ENCODE measurements at places on chromosomes 1 and 21.

- DNase-seq, result no peak
Measured at GRCh38 chr1:174990382-174990999, 9.3 kb upstream of the CACYBP start.

- DNase-seq, result no peak
Measured at GRCh38 chr1:224300346-224300745, 29.6 kb downstream of the NVL start.

- no peak for DNase-seq
Measured at GRCh38 chr1:197843401-197843800, 59.0 kb upstream of the C1orf53 start.

DNA sequence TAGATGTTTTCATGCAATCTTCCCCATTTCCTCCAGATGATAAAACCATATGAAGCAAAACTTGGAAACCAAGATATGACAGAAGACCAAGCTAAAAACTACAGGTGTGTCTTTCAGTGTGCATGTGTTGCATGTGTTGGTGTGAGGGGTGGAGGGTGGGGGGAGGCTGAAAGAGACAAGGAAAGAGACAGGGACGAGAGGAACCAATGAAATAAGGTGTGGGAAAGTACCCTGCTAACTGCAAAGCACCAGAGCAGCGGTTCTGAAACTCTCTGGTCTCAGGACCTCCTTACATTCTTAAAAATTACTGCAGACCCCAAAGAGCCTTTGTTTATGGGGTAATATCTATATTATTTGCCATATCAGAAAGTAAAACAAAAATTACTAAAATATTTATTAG, 87.4 kb upstream of the HIVEP3 start:
- no peak for DNase-seq

GRCh38 chr1:67336157-67336556, 28.5 kb downstream of the IL12RB2 start:
- DNase-seq, result no peak

- no peak for DNase-seq
Measured at GRCh38 chr1:246681900-246682895, 42.0 kb upstream of the SCCPDH start.

DNA sequence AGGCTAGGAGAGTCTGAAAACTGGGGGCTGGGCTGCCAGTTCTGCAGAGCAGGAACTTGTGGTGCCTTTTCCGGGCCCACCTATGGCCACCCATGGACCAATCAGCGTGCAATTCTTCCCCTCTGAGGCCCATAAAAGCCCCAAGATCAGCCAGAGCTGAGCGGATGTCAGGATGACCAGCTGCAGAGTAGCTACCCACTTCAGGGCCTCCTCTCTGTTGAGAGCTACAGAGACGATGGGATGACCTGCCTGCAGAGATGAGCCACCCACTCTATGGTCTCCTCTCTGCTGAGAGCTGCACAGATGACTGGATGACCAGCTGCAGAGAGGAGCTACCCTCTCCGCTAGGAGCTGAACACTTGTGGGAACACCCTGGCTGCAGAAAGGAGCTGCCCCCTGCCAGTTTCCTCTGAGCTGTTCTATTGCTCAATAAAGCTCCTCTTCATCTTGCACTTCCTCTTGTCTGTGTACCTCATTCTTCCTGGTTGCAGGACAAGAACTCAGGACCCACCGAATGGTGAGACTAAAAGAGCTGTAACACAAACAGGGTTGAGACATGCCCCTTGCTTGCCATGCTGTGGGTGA, 12.8 kb upstream of the AADACL4 start:
- no peak for DNase-seq

GRCh38 chr1:67281244-67281643, 26.4 kb upstream of the IL12RB2 start:
- DNase-seq, result no peak

- DNase-seq, result no peak
Measured at GRCh38 chr1:2535455-2535854, 5.4 kb upstream of the HES5 start.

DNA sequence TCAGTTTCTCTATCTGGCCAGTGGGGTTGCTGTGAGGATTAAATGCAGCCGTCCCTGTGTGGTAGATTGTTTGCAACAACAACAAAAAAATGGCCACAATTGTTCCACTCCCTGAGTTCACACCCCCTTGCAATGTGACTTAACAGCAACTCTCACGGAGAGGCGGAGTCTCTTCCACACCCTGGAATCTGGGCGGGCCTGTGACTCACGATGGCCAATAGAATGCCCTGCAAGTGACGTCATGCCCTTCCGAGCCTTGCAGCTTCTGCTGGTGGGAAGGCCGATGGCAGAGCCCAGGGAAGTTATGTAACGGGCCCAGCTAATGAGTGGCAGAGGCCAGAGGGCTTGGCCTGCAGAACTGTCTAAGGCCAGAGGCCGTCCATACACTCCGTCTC, 87.9 kb downstream of the RIPK4 start:
- DNase-seq, result no peak

DNA sequence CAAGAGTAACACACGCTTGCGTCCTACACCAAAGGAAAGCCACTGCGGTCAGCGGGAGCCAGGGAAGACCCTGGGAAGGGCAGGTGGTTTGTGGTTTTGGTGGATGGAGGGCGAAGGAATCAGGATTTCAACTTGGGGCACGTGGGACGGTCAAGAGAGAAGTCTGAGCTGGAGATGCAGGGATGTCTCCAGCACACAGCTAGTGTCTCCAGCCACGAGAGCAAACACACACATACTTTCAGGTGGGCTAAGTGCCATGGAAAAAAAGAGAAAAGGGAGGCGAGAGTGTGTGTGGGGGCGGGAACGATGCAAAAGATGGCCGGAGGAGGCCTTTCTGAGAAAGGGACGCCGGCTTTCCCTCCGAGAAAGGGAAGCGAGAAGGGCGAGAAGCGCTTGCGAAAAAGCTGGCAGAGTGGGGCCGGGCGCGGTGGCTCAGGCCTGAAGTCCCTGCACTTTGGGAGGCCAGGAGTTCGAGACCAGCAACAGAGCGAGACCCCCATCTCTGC, 1.4 kb upstream of the SRRM1 start:
- peak; percentile 11 for DNase-seq

DNA sequence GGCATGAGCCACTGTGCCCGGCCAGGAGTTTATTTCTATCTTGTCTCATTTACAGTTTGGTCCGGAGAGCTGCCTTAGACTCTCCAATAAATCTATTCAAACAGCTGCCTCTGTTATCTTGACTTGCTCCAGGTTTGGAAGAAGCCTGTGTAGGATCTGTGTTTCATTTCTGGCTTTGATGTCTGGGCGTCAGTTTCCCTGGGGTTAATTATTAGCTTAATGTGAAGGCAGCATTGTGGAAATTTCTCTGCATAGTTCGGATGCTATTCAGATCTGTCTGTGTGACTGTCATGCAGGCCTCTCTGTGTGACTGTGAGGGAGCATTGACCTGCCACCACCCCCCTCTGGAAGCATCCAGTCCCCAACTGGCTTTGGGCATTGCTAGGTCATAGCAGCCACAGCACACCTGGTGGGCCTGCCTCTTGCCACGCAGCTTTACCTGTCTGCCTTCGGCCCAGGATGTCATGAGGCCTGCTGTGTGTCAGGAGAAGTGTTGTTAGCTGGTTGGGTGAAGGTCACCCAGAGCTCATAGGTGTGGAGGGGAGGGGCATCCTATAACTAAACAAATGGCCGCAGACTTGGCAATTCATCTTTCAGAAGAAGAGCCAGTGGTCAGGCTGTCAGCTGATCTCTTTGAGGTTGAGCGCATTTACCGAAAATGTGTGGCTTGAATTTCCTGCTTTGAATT, 9.8 kb downstream of the IFNGR2 start:
- DNase-seq, result no peak

- no peak for DNase-seq
Measured at GRCh38 chr1:235009074-235009473, 119.6 kb downstream of the TOMM20 start.

- DNase-seq, result no peak
Measured at GRCh38 chr1:14184454-14184853, 414.0 kb upstream of the KAZN start.

GRCh38 chr1:20119347-20119746, at the start of gene PLA2G2D:
TSS of gene PLA2G2D (minus strand) at chr1:20119536. CDS start at chr1:20119498, 38 bp downstream.
- no peak for DNase-seq

DNA sequence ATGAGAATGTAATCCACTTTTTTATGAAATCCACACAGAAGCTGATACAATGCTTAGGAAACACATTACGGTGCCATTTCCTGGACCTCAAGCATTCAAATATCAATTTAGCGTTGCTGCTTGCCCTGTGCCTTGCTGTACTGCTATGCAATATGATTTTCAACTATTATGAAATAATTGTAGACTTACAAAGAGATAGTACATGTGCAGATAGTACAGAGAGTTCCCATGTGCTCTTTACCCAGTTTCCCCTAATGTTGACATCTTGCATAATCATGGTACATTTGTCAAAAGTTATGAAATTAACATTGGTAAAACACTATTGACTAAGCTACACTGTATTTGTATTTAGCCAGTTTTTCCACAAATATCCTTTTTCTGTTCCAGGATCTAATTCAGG, 37.7 kb upstream of the PTBP2 start:
- DNase-seq, result no peak

- DNase-seq, result no peak
Measured at GRCh38 chr1:54273795-54274163, 73.8 kb downstream of the MRPL37 start.

GRCh38 chr21:43663033-43663432, 3.7 kb downstream of the RRP1B start:
- DNase-seq, result no peak
